Transverse colon (tissue), 4 donors: ENCODE measurements at places on chromosomes 5 and 9. TPM values are rescaled to one million over a fixed set of nuclear protein-coding genes. Genes with fewer than 3 reads are reported as not detected.

Gene MLANA
- total RNA-seq: not detected

Gene CMBL
- 87.6 TPM for total RNA-seq

Gene ECSCR
- total RNA-seq: 3.6 TPM

Gene CCL27
- not detected for total RNA-seq

DNA sequence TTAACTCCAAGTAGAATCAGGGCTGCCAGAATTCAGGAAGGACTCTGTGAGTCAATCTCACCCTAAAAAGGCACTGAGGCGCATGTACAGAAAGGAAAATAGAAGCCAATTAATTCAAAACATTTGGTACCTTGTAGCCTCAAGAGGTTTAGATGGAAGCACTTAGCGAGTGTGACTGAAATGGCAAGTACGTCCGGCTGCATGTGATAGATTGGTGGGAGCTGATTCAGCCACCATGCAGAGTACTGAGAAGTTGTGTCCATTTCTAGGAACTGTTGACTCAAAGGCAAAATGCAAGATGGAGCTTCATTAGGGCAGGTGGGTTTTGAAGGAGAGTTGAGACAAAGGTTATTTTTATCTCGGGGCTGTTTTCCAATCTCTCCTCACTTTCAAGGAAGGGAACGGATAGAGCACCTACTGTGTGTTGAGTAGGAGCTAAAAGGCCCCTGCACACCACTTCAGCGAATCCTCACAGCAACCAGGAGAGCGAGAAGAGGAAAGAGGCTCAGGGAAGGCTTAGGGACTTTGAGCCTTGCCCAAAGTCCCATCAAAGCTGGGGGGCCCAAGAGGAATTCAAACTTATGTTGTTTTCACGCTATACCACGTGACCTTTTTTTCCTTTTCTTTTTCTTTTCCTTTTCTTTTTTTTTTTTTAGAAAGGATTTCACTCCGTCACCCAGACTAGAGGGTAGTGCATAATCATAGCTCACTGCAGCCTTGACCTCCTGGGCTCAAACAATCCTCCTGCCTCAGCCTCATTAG, 34.6 kb upstream of the CPEB4 start:
- H3K36me3 ChIP-seq: no peaks in the 10 kb centered on the region
- H3K27ac ChIP-seq: no peak overlapping the region
- DNase-seq: no peak
- H3K4me3 ChIP-seq: no peak overlapping the region

DNA sequence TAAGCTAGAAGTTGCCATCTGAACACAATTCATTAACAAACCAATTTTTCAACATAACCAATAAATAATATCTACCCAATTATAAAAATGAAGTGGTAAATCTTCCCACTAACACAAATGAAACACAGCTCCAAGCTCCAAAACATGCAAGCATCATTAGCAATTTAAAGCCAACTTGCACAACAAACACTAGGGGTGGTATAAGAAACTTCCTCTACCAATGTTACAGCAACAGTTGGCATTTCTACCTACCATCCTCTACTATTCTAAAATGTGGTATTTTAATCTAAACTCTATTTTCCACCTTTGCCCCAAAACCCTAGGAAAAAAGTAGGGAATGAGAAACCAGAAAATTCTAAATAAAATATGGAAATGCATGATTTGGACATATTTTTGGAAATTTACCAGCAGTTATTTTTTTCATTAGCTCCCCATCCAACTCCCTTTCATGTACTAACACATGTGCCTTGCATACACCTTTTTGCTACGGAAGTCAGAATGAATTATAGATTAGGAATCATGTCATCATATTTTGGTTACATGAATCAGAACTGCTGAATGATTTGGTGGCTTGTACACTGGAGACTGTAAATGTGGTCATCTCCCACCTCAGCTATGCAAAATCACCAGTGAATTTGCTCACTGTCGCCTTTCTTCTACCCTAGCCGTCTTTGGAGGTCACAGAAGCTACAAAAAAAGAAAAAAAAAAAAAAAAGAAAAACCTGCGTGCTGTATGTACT, 4.1 kb downstream of the NR6A1 start:
- no peak overlapping the region for H3K4me3 ChIP-seq
- H3K4me1 ChIP-seq: peaks cover 28% of the 10 kb centered on the region
- H3K27ac ChIP-seq: peak overlapping the region; percentile 90
- no peaks in the 10 kb centered on the region for H3K36me3 ChIP-seq

DNA sequence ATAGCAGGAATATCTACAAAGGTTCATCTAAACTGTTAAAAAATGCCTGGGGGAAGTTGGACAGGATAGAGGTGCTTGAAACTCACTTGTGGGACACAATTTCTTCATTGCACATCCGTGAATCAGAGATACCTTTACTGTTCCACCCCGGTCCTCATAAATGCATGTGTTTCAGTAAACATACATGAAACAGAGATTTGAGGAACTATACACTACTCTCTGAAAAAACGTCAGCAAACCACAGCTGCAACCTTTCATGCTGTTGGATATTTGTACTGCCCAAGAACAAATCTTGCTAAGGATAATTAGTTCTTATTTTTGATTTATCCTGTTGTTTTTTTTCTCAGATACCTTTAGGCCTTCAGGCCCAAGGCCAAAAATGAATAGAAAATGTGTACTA, 337.3 kb downstream of the KDM4C start:
- no peaks in the 10 kb centered on the region for H3K36me3 ChIP-seq
- no peak overlapping the region for H3K27ac ChIP-seq
- H3K4me3 ChIP-seq: no peak overlapping the region
- no peaks in the 10 kb centered on the region for H3K4me1 ChIP-seq
- no peak for DNase-seq

DNA sequence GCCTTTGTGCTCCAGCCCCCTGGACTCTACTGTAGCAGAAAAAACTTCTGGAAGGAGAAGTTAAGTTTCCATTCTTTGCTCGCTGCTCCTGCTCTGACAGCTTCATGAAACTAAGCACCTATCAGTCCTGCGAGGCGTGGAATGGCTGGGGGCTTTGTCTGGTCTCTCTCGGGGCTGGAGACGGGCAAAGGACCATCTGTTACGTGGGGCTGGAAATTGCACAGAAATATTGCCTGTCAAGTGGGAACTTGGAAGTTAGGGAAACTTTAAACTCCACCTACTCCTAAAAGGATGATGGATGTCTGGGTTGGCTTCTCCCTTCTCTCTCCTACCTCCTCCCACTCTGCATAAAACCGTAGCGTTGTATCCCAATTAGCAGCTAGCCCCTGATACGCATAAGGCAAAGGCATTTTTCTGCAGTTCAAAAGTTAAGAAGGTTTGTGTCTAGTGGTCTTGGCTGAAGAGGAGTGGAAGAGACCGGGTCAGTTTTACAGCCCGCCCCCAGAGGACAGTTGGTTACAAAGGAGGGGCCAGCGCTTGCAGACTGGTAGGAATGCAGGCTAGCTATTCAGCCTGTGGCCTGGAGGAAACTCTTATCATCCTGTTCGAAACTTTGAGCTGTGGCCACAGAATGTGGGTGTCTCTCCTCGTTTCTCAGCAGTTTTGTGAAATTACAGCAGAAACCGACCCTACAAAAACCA, 1.3 kb downstream of the FBXL7 start:
- no peaks in the 10 kb centered on the region for H3K36me3 ChIP-seq
- peak; percentile 18 for DNase-seq
- peak overlapping the region; percentile 55 for H3K4me3 ChIP-seq
- H3K27me3 ChIP-seq: peaks cover 29% of the 10 kb centered on the region
- peak overlapping the region; percentile 88 for H3K27ac ChIP-seq

GRCh38 chr9:96460882-96461281, 10.9 kb downstream of the HABP4 start:
- no peaks in the 10 kb centered on the region for H3K36me3 ChIP-seq
- no peak overlapping the region for H3K27ac ChIP-seq
- no peak for DNase-seq
- H3K4me1 ChIP-seq: no peaks in the 10 kb centered on the region
- H3K27me3 ChIP-seq: no peaks in the 10 kb centered on the region

DNA sequence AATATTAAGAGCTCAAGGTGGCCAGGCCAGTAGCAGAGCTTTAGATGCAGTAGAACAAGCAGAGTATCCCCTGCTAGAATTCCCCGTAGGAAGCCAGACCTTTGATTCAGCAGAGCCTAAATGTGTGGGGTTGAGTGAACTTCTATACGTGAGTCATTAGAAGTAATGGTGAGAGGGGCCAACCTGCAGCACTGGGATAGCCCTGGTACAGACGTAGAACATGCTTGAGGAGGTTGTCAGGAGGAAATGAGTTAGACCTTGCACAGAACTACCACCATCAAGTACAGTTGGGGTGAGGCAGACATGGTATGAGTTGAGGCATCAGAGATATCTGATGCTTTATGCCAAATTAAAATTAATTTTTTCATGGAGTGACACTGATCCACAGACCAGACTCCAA, 42.0 kb downstream of the PDCD1LG2 start:
- DNase-seq: no peak
- H3K36me3 ChIP-seq: no peaks in the 10 kb centered on the region
- no peaks in the 10 kb centered on the region for H3K27me3 ChIP-seq
- no peak overlapping the region for H3K4me3 ChIP-seq
- peaks cover 2% of the 10 kb centered on the region for H3K4me1 ChIP-seq
- H3K27ac ChIP-seq: no peak overlapping the region

DNA sequence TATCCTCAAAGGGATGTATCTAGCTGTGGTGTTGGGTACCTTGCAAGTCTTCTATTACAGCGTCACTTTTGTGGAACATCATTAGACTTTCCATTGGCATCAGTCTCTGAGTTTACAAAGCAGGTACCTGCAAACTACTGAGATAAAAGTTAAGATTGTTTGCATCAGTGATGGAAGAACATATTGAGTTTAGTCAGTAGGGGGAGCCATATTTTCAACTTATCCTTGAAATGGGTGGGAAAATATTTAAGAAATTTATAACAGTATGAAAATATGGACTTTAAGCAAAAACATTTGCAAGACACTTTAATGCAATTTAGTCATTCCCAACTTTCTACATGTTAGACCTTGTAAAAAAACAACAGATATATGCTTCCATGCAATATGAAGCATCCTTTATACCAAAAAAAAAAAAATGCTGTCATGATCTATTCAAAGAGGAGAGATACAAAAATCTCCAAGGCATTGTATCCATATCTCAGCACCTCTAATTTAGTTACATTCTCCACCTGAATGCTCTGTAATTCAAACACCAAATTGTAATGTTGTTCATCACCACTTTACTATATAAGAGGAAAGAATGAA, 98.6 kb upstream of the ADAMTS19 start:
- H3K36me3 ChIP-seq: no peaks in the 10 kb centered on the region
- H3K27me3 ChIP-seq: no peaks in the 10 kb centered on the region
- H3K27ac ChIP-seq: no peak overlapping the region
- H3K4me1 ChIP-seq: no peaks in the 10 kb centered on the region

DNA sequence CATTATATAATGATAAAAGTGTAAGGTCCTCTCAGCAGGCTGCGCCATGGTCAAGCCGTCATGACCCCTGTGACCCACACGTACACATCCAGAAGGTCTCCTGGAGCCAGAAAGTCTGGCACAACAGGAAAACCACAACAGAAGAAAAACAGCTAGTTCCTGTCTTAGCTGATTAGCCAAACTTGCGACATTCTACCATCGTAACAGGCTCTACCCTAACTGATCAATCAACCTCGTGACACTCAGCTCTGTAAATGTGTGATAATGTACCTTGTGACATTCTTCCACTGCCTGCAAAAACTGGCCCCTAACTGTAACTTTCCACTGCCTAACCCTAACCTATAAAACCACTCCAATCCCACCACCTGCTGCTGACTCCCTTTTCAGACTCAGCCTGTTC, 316.4 kb upstream of the TUSC1 start:
- no peaks in the 10 kb centered on the region for H3K4me1 ChIP-seq
- no peak for DNase-seq
- no peaks in the 10 kb centered on the region for H3K36me3 ChIP-seq

DNA sequence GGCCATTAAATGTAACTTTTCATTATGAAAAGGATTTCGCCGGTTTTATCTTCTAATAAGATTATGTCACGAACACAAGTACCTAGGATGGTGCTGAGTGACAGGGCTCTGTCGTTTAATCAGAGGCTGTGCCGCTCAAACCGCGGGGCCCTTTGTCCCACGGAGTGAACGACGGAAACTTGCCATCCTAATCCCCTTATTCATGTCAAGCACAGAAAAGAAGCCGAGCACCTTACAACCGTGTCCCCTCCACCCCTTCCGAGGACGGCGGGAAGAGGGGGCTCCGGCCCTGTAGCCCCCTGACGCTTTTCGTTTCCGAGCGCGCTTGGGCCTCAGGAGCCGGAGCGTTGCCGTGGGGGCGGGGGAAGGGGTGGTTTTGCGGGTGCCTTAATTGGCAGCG, 11.2 kb downstream of the LMX1B start:
- H3K36me3 ChIP-seq: no peaks in the 10 kb centered on the region
- H3K27ac ChIP-seq: no peak overlapping the region
- no peaks in the 10 kb centered on the region for H3K4me1 ChIP-seq
- DNase-seq: no peak
- H3K27me3 ChIP-seq: peaks cover 100% of the 10 kb centered on the region
- no peak overlapping the region for H3K4me3 ChIP-seq

GRCh38 chr9:121750715-121751623, 99.5 kb downstream of the DAB2IP start:
- no peaks in the 10 kb centered on the region for H3K27me3 ChIP-seq
- H3K4me1 ChIP-seq: peaks cover 55% of the 10 kb centered on the region
- H3K27ac ChIP-seq: peak overlapping the region; percentile 50
- no peaks in the 10 kb centered on the region for H3K36me3 ChIP-seq
- no peak for DNase-seq

GRCh38 chr9:134546246-134546731, 95.3 kb upstream of the COL5A1 start:
- H3K27ac ChIP-seq: peak overlapping the region; percentile 75
- no peak overlapping the region for H3K4me3 ChIP-seq
- H3K36me3 ChIP-seq: no peaks in the 10 kb centered on the region

- peak overlapping the region; percentile 59 for H3K27ac ChIP-seq
- no peaks in the 10 kb centered on the region for H3K36me3 ChIP-seq
- peak; percentile 68 for DNase-seq
- H3K27me3 ChIP-seq: no peaks in the 10 kb centered on the region
- no peak overlapping the region for H3K4me3 ChIP-seq
- H3K4me1 ChIP-seq: peaks cover 35% of the 10 kb centered on the region
Measured at GRCh38 chr5:150636391-150637244, 3.8 kb upstream of the SYNPO start.

DNA sequence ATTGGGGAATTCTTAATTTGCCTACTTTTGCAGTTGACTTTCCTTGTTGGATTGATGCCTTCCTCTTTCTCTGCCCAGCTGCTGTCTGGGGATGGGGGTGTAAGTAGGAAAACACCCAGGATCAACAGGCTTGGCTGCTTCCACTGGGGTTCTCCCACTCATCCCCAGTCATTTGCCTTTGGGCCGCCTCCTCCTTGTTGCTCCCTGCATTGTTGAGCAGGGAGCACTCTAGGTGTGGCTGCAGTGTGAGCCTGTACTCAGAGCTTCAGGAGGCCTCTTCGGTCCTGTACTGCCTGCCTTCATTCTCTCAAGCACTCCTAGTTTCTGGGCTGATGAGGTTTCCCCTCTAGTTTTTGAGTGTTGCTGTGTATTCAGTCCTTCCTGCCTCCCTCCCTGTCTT, 12.1 kb downstream of the RHOBTB3 start:
- H3K4me3 ChIP-seq: no peak overlapping the region
- no peak for DNase-seq
- H3K27ac ChIP-seq: no peak overlapping the region
- no peaks in the 10 kb centered on the region for H3K27me3 ChIP-seq
